ENCODE measurements at places on chromosomes 7 and 10.

DNA sequence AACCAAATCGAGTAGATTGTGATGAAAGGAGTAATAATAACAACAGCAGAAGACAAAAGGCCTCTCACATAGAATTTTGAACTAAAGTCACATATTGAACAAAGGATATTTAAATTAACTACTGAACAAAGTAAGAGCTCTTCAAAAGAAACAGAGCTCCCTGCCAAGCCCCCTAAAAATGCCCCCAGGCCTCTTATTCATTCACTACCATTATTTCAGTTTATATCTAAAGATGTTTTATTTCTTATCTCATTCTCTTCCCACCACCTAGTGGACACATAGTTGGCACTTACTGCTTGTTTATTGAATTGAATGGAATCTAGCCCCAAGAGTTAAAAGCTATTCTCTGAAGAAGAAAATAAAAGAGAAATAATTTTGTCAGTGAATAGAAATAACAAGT lies 37.4 kb downstream of the VCL start:
- DNase-seq: peak; percentile 69

DNA sequence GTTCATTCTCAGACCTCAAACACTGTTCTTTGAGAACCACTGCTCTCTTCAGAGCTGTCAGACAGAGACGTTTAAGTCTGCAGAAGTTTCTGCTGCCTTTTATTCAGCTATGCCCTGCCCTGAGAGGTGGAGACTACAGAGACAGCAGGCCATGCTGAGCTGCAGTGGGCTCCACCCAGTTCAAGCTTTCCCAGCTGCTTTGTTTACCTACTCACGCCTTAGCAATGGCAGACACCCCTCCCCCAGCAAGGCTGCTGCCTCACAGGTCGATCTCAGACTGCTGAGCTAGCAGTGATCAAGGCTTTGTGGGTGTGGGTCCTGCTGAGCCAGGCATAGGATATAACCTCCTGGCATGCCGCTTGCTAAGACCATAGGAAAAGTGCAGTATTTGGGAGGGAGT lies 80.5 kb upstream of the CYP2C9 start:
- DNase-seq: no peak

DNA sequence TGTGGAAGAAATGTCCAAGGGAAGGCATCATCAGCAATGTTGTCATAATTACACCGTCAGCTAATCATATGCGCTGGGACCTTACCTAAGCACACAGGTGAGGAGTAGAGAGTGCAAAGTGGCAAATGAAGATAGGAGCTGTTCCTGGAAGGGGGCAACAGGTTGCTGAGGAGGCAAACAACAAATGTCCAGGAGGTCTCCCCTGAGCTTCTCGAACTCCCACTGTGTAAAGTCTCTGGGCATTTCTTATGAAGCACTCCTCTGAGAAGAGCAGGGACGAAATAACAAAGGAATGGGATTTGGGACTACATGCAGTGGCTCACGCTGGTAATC lies 152.5 kb downstream of the DOCK4 start:
- DNase-seq: no peak

DNA sequence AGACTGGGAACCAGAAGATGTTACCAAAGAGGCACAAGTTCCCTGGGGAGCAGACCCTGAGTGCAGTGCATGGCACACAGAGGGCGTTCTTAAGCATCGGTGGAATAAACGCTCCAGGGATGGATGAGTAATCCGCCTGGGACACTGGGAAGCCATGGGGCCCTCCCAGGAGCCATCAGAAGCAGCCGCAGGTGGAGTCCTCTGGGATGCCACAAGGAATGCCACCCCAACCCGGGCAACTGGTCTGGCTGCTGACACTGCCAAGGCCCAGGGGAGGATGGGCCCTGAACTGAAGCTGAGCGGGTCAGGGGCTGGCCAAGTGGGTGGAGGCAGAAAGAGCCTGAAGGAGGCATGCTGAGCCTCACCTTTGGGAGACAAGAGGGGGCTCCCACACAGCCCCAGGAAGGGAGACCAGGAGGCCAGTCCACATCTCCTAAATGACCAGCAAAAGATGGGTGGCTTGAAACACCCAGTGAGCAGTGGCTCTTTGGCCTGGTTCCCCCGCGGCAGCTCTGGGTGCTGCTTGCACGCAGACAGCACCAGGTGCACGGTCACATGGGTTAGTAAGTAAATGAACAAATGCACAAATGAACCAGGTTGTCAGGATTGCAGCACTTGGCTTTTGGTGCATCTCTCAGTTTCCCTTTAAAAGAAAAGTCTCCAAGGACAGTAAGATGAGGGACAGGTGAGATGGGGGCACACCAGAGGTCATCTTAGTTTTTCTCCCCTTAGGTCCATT lies 141.3 kb upstream of the ZMIZ1 start:
- no peak for DNase-seq

- DNase-seq: no peak
These were observed 3.2 kb upstream of the JMJD1C start for GRCh38 chr10:63468947-63469346.

DNA sequence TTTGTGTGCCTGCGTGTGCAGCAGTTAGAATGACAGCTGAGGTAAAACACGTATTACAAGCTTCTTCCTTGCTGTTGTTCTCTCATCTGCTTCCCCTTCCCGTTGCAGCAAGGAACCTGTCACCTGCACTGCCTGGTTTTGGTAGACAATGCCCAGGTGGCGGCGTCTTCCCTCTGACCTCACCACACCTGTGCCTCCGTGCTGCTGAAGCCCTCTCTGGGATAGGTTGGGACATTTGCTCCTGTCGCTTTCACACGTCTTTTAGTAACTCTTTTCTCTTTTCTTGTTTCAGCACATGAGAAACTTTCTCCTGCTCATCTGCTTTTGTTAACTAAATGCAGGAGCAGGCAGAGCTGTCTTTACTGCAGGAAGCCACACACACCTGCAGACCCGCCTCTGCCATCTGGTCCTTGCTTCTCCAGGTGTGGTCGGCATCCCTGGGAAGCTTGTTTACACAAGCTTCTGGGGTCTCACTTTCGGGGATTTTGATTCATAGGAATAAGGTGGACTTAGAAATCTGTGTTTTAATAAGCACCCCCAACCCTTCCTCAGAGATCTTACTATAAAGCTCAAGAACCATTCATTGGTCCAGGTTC lies 60.7 kb upstream of the EXOC6 start:
- no peak for DNase-seq
